MV-4-11 (cell line): ENCODE measurements at places on chromosomes 4 and X.

DNA sequence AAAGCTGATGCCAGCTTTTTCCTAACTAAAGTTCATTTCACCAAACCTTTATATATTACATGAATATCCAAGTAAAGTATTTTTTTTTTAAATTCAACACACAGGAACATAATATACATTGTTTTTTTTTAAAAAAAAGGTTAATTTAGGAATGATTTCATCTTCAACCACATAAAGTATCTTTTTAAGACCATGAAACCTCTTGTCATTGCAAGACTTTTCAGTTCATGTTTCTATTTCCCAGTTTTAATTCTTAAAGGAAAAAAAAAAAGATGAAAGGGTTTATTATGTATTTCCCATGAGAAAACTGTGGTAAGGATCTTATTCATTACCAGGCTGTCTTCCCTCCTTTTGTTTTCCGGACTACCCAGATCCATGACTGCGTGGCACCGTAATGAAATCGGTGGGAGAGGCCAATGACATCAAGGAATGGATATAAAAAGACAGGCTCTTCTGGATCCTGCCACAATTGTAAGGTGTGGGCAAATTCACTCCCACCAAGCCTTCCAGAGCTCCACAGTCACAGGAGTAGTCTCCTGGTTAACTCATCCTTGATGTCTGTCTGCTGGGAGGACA, 84.7 kb upstream of the CBR4 start:
- no peak for DNase-seq

DNA sequence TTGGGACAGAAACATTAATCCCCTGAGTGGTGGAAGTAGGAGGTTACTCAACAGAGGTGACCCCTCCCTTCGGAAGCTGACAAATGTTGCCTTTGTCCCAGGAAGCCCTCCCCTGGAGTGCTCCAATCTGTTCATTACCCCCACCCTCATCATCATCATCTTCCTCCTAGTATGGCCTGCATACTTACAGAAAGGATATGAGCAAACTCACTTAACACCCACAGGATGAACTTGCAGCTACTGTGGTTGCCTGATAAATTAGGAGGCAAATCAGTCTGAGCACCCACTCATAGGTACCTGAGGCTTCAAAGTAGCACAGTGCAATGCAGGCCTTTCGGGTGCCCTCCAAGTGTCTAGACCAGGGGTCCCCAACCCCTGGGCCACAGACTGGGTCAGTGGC, 236.7 kb upstream of the GATB start:
- no peak for DNase-seq

- no peak for DNase-seq
These were observed 8.3 kb downstream of the GPR82 start for GRCh38 chrX:41732260-41732659.

GRCh38 chrX:55759478-55759877, 41.9 kb downstream of the RRAGB start:
- no peak for DNase-seq

DNA sequence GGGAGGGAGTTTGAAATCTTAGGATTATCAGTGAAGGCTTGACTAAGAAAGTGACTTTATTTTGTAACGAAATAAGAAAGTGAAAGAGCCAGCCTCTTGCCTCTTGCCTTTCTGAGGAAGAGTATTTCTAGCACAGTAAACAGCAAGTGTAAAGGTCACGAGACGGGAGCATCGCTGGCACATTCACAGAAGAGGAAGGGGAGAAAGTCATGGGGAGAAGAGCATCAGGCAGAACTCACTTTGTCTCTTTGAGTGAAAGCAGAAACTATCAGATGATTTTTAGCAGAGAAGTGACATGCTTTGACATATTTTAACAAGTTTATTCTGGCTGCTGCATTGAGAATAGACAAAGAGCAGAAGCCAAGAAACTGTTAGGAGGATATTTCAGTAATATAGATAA, 313.8 kb downstream of the CAMK2D start:
- DNase-seq, result peak; percentile 72

DNA sequence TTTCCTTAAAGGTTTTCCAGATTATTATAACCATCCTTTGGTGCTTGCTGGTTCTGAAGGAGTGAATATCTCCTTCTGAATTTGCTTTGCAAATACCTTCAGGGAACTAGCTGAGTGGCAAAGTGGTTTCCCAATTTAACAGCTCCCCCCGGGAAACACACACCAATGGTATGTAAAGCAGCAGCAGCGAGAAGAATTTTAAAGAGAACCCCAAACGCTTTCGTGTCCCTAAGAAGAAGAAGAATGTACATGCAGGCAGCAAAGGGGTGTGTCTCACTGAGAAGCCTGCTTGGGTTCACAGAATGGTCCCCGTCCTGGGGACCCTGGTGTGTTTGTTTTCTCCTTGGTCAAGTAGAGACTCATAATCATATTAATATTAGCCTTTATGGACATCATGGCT, 4.2 kb upstream of the AKAP17A start:
- no peak for DNase-seq

DNA sequence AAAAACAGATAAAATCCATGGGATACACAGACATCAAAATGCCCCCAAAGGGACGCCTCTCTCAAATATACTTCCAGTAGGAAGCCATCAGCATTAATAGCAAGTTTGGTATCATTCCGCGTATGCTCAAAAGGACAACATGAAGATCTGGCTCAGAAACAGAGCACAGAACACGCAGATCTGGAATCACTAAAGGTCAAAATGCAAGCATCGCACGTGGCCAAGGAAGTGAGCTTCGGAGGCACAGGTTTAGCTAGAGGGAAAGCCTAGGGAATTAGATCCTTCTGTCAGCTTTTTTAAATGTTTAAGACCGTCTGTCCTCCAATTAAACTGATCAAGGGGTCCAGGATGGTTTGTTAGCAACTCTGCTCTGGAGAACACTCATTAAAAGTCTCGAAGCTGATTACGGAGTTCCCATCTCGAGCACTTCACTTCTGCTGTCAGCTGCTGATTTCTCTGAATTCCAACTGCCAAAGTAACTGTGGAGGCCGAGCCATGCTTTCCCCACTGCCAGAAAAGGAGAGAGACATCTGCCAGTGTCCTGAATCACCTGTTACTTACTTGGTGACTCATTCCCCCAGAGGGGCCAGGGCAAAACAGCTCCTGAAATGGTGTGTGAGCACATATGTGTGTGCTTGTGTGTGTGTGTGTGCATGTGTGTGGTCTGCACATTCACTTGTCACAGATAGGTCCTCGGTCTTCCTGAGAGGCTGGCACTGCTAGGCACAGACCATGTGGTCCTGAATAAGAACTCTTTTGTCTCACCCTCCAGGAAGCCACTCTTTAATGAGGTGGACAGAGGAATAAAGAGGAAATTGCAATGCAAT, 177.7 kb upstream of the PPARGC1A start:
- no peak for DNase-seq

DNA sequence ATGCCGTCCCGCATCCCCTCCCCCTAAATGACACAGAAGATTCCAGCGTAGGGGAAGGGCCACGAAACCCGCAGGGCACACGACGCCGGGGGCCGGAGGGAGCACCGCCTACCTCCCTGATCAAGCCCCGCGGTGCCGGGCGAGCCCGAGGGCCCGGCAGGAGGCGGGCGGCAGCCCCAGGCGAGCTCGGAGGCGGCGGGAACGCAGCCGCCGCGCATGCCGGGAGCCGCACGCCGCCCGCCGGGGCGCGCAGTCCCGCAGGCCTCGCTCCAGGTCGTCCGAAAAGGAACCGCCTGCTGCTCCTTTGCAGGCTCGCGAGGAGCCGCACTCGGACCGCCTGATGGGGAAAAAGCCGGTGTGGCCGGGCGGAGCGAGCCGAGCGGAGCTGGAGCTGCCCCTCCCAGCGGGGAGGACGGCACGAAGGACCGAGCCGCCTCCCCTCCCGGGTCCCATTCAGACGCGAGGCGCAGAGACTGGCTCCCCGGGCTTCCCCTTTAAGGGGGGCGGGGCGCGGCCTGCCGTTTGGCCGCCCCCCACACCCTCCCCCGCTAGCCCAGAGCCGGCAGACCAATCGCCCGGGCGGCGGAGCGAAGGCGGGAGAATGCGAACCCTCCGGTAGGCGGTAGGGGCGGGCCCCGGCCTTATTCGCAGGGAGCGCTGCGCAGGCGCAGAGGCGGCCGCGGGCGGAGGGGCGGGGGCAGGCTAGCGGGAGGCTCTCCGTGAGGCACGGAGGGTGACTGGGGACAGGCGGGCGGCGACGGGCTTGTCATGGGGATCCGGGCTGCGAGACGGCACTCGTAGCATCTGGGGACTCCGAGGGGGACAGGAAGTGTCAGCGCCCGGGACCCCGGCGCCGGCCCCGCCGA, 561 bp upstream of the ING2 start:
- peak; percentile 96 for DNase-seq

DNA sequence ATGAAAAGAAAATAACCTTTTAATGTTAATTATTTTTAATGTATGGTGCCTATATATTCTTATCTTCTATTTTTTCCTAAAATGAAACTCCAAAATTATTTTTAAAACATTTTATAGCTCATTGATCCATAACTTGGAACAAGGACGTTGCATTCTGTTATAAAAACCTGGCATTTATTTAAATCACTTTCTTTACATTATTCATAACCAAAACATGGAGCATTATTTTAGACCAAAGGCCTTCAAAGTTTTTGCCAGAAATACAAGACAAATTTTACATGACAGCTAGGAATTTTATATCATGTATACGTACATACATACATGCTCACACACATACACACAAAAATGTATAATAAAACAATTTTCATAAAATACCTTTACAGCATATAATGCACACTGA, 259.8 kb downstream of the QDPR start:
- no peak for DNase-seq

DNA sequence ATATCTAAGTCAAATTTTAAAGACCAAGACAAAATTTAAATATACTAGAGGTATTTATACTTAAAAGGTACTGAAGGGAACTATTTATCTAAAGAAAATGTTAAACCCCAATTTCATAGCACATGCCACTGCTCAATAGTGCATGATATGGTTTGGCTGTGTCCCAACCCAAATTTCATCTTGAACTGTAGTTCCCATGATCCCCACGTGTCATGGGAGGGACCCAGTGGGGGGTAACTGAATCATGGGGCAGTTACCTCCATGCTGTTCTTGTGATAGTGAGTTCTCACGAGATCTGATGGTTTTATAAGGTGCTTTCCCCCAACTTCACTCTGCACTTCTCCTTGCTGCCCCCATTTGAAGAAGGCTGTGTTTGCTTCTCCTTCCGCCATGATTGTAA, 32.3 kb downstream of the MAML3 start:
- no peak for DNase-seq

DNA sequence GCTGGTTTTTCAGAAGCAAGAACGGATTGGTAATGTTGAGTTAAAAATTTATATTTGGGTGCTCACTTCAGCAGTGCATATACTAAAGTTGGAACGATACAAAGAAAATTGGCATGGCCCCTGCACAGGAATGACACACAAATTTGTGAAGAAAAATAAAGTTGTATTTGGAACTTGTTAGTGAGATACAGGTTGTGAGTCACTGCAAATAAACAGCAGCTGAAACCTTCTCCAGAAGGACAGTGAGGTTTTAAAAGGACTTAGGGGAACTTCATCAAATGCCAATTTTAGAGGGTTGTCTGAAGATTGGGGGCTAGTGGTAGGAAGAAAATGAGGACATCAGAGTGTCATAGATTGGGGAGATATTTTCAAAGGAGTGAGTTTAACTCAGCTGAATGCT, 79.7 kb upstream of the ELOVL6 start:
- no peak for DNase-seq

DNA sequence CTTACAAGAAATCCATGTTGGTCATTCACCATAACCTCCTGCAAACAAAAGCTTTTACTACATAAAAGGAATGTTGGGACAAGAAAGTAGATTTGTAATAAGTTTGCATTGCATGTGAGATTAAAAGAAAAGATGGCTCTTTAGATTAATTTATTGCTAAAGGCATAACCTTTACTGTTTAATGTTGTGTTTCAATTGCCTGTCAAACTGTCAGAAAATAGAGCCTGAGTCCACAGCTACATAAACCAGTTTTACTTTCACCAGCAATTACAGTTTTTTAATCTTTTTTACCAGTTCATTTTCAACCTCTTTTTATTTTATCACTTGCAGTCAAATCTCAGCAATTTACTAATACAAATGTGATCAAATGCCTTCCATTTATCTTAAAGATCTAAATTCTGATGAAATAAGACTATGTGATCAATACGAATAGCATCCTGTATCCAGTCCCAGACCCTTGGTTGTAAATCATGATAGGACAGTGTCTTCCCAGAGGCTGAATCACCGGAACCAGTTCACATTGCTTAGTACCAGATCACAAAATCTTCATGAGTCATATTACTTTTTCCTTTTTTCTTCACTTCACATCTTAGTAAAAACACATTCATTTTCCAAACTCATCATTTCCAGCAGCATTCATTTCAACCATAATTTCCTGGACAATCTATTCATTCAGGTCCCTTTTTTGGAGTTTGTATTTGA, 95.4 kb upstream of the FRG1 start:
- DNase-seq, result no peak

GRCh38 chr4:110631584-110632505, 9.0 kb upstream of the PITX2 start:
- DNase-seq, result peak; percentile 51

DNA sequence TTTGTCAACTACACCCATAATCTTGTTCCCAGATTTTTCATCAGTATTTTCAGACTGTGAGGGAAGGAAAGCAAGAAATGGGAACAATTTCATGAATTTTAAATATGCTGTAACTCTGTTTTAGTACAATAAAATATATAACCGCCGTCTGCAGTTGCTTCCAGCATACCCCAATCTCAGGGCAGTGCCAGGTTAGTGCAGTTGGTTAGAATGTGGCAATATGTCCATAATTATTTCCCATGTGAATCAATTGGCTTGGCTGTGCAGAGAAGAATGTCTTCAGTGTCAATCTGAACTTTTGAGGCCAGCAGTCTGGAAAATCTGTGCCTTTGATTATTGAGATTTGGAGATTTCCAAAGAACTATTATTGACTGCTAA, 5.0 kb upstream of the MMAA start:
- no peak for DNase-seq

DNA sequence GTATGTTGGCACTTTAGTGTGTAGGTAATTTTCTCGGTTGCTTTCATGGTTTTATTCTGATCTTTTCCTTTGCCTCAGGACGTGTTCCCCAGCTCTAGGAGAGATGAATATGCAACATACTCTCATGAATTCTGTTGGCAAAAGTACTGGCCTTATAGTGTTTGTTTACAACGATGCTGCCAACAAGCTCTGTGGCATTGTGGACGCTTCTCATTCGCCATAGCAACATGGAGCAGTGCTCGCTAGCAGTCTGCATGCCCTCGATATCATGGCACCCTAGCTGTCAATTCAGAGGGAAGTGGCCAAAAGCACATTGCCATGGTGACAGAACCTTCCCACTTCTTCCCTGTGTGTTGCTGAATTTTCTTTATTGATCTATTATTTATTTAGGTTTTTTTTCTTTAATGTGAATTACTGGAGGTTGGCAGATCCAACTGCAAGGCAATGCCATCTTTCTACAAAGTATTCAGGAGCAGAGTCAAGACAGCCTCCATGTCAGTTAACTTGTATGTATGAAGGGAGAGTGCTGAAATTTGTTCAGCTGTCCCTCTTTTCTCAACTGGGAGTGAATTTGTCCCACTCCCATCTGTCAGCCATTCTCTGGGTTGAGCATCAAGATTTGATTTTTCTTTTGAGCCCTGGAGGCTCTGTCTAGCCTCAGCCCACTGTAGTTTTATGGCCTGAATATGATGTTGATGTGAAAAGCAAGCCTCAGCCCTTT, 224.9 kb upstream of the VCX3A start:
- no peak for DNase-seq
